H4 (cell line): ENCODE measurements at places on chromosomes 16 and 17. TPM values are rescaled to one million over a fixed set of nuclear protein-coding genes. Genes with fewer than 3 reads are reported as not detected.
A peak's percentile ranks its signal among the peaks of the same experiment; 100 is the strongest.

Gene SEPTIN1
- total RNA-seq, result not detected in 2 replicates

DNA sequence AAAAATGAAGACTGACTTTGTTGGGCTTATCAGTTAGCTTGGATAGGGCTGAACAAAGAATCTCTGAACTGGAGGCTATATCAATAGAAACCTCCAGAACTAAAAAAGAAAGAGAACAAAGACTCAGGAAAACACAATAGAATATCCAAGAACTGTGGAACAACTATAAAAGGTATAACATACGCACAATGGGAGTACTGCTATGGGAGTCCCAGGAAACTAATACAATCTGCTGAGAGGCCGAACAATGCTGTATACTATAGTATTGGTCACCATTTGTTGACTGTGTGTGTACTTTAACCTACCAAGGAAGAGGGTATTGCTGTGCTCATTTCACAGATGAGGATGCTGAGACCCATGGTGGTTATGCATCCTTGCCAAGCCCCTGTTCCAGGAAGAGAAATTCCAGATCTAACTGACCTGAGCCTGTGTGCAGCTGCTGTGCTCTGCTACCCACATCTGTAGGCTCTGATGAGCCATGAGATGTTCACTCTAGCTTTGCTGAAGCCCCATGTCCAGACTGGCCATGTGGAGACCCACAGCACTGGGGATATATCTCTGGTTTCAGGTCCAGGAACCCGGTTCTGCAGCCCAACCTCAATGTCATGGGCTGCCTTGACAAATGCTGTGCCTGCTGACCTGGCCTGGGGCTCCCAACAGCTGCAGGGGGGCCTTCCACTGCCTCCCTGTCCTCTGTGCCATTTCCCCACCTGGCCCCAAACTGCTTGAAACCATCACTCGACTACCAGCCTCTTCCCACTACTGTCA is 254.3 kb upstream of the TNRC6C start:
- DNase-seq, result no peak

Gene LRRC37A
- total RNA-seq, result 0.33 and 1.0 TPM in 2 replicates

DNA sequence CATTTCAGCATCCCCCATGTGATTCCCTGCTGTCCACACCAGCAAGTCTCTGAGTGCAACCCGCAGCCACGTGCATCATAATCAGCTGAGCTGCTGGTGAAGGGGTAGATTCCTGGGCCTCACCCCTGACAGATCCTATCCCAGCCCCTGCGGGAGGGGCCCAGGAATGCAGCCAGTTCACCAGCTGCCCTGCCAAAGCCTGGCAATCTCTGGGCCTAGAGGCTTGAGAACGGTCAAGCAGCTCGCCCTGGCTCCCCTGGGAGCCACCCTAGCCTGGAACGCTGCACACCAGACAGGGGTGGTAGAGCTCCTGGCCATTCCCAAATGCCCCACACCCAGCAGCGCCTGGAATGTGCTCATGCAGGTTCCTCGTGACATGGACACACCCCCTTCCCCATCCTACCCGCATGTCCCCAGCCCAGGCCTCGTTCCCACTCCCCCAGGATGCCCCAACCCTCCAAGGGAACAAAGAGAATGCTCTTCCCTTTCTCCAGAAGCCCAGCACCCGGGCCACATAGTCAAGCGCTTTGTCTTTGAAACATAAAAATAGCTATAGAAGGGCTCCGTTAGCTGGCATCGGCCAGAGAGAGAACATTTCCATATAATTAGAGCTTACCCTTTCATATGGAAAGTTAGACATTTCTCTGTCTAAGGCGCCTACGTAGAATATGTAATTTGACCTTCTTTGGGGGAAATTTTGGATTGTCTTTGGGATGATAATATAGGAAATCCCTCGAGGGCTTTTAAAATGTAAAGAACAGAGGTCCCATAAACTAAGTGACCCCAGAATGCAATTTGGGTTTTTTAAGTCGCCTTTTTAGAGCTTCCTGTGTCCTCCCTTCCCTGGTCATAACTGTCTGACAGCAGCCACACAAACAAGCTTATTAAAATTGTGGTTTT is 3.4 kb downstream of the CEP295NL start:
- DNase-seq, result no peak

DNA sequence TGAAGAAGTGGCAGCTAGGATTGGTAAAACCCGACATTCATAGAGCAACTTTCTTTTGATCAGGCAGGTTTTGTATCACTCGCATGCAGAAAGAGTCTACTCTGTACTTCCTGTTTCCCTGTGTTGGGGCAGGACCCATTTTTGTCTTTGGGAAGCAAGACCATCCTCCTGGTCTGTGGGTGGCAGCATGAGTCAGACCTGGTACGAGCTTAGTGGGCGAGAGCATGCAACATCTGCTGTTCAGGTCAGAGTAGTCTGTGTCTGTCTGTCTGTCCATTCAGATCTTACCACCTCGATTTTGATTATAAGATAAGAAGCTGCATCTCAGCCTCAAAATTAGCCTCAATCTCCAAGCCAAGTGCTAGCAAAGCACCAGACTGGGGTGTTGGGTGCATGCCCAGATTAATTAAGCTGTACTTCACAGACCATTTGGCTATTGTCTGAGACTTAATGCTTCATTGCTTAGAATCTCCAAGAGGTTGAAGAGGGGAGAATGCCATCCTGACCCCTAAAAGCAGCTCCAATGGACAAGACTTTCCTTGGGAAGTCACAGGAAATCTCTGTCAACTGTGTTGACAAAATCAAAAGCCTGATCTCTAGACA is 110.9 kb downstream of the XYLT1 start:
- peak; percentile 66 for DNase-seq

DNA sequence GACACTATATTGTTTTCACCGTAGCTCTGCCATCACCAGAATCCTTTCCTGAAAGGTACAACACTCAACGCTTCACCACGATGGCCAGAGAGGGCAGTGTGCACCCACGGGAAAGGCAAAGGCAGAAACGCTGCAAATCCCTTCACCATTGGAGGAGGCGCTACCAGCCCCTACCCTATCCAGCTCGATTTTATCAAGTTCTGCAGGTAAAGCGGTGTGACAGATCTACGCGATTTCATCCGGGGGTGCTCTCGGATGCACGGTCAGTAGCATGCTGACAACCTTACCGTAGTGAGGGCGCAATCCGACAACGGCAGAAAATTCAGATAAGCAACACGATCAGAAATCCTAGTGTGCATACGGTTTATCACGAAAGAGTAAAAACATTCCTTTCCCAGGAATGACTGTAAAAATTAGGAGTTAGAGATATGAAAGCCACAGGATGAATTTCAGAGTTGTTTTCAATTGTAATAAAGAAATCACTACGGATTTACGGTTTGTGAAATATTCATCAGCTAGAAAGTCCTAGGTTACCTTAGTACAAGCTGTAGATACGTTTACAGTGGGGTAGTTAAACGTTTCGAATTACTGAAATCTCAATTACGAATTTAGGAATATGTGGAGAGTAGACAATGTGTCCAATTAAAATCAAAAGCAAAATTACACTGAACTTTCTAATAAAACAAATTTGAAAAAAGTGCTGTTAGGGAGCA is 1.8 kb downstream of the NETO2 start:
- peak; percentile 90 for DNase-seq

Gene ASGR1
- 1.4 TPM in 1 of 2 replicates, not detected in the other for total RNA-seq

DNA sequence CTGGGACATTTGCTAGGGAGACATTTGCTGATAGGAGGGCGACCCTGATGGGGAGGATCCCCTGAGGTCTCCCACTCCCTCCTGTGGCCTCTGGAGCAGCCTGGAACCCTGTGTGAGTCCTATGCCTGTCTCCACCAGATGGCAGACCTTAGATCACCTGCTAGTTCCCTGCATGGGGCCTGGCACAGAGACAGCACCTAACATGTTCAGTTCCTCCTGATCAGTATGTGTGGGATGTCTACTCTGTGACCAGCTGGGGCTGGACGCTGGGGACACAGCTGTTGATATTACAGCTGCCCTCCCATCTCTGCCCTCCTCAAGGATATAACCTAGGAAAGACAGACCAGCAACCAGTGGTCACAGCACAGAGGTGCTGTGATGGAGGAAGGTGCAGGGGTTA is 1.1 kb upstream of the ADCY7 start:
- peak; percentile 59 for DNase-seq

GRCh38 chr17:77926981-77927380 is 31.5 kb upstream of the TNRC6C start:
- DNase-seq, result no peak

- DNase-seq, result peak; percentile 62
These were observed 37.9 kb upstream of the SMIM36 start for GRCh38 chr17:55549140-55549539.

- no peak for DNase-seq
These were observed 14.7 kb upstream of the SLX4 start for GRCh38 chr16:3625911-3626732.

Gene SHBG
- total RNA-seq, result not detected in 2 replicates

- no peak for DNase-seq
These were observed 2.8 kb downstream of the HAGH start for GRCh38 chr16:1823821-1824220.

- no peak for DNase-seq
These were observed 7.5 kb upstream of the HSD3B7 start for GRCh38 chr16:30977502-30977901.

- DNase-seq, result no peak
These were observed 5.1 kb downstream of the PHF12 start for GRCh38 chr17:28946239-28946638.

DNA sequence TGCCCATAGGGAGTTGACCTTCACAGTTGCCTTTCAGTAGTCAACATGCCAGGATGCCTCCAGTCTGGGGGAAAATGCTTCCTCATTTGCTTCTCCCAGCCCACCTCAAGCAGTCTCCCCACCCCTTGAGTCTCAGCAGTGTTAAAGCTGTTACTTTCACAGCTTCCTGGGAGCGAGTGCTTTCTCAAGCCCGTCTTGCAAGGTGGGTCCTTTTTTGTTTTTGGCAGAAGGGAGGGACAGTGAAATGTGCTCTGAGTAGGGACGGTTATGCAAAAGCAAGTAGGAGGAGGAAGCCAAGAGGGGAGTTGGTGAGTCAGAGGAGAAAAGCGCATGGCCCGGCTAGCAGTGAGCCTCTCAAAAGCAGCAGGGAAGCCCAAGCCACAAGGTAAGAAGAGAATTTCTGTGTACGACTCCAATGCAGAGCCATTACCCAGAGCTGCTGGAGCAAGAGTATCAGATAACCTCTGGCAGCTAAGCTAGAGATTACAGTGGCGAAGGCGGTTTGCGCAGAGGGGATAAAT is at the start of gene CHST4:
TSS of gene CHST4 (plus strand) at position 316 of the 521 bp plus-strand sequence. CDS start 10,252 bp downstream, outside the sequence.
- peak; percentile 63 for DNase-seq

DNA sequence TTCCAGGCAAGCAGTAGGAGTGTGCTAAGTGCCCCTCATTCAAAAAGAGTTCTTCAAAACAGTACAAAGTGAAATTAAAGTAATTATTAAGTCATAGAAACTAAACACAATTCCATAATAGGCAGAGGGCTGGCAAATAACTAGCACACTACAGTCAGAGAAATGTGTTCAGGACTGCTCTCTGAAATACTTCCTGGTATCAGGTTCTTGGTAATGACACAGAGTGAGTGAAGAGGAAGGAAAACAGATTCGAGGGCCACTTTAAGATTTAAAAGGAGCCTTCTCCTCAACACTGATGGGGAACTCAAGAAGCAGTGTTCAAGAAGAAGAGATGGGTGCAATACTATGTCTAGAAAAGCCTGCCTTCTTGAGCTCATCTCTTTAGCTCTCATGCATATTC is 139.2 kb downstream of the TOX3 start:
- no peak for DNase-seq

Gene GLIS2
- total RNA-seq, result 0.29 and 0.45 TPM in 2 replicates
